ENCODE measurements at places on chromosomes 3 and 15.

DNA sequence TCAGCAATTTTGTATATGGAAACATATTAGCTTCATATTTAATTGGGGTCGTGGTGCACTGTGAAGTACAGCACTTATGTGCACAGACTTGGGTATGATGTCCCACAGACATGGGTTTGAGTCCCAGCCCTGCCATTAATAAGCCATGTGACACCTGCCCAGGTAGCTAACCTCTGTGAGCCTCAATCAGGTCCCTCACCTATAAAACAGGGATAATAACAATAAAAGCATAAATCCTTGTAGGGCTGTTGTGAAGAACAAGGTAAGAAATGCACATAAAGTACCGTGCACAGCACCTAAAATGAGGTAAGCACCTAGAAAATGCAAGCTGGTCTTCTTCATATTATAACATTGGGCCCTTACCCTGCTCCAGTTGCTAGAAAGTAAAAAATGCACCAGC is 173.5 kb upstream of the WNT5A start:
- no peak for DNase-seq

DNA sequence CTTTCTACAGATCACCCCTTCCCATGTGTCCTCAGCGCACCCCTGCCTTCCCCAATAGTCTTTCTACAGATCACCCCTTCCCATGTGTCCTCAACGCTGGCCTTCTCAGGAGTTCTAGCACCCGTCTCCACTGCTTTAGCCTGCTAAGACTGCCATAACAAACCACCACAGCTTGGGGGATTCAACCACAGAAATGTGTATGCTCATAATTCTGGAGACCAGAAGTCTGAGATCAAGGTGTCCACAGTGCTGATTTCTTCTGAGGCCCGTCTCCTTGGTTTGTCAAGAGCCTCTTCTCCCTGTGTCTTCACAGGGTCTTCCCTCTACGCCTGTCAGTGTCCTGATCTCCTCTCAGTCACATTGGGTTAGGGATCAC is 68.1 kb upstream of the CGNL1 start:
- DNase-seq: no peak

- DNase-seq: no peak
Observed at GRCh38 chr15:63089260-63090043, 32.2 kb upstream of the LACTB start.

- DNase-seq: no peak
Observed at GRCh38 chr3:146921693-146922092, 316.5 kb upstream of the PLSCR5 start.

GRCh38 chr3:120013481-120013880 is 80.8 kb downstream of the GSK3B start:
- no peak for DNase-seq

DNA sequence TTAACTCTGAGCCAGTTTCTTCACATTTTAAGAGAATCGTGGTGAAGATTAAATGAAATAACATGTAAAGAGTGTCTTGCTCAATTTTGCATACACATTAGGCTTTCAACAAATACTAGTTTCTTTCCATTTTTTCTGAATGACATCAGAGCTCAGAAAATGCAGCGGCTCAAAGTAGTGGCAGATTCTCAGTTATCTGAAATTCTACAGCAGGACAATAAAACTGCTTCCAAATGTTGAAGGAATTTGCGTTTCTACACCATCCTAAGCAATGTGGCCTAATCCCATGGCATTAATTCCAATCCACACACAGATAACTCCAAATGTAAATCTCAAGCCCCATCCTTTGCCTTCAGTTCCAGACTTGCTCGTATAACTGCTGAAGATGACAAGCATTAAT is 115.8 kb downstream of the PLCH1 start:
- no peak for DNase-seq

DNA sequence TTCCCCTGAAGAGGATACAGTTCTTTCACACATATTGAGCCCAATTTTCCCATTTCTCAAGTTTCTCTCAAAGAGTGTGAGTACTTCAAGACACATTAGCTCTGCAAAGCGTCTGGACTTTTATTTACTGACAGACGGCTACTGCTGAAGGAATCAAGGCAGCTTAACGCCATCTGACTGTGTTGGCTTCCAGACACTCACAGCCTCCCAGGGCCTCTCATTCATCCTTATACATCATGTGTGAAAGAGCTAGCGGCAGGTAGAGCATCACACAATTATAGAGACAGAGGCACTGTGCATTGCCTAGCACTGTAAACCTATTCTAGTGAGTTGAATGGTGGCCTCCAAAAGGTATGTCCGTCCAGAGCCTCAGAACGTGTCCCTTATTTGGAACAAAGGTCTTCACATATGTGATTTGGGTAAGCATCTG is 284.1 kb upstream of the STT3B start:
- no peak for DNase-seq

GRCh38 chr15:83327041-83327440 is 42.6 kb upstream of the BNC1 start:
- no peak for DNase-seq

DNA sequence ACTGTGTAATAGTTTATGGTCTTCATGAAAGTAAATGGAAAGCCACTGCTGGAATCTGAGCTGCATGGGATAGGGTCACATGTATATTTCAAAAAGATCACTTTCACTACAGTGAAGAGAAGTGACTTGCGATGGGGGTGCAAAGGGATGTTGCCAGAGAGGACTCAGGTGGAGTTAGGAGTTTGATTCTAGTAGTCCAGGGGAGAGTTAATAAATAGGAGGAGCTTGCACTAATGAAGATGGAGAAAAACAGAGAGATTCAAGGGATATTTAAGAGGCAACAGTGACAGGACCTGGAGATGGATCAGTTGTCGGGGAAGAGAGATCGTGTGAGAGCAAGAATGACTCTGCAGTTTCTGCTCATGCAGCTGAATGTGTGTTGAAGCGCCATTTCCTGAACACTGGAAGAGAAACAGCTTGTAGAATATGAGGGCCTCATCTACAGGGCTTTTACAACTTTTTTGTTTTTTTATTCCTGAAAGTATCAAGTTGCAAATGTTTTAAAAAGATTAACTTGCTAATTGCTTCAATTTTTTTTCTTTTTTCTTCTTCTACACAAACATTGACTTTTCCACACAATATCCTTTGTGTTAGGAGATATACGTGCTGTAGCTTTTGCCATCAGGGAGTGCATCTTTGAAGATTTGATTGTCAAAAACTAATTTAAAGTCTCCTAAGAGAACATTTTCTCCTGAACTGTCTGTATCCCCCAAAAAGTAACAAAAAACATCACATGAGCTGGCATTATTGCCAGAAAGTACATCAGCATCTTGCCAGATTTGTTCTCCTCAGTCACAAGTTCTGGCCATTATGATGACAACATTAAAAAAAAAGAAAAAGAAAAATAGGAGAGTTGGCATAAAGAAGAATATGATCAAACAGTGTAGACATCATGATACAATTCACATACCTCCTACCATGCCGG is 37.5 kb downstream of the SETMAR start:
- DNase-seq: no peak

GRCh38 chr3:160473221-160473620 is 23.6 kb upstream of the TRIM59 start:
- DNase-seq: no peak

DNA sequence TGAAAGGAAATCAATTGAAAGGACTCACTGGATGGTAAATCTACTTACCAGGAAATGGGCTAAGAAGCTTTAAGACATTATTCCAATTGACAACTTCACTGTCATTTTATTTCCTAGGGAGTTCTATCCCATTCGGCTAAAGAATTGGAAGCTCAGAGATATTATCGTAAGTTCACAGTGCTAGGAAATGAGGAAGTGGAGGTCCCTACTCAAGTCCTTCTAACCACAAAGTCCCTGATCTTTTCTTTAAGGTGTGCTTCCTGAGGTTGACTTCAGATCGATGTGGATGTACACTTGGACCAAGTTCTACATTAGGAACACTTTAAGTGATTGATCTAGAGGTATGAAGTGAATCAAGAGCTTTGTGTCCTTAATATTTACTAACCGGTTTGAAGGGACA is 63.6 kb downstream of the MDFIC2 start:
- no peak for DNase-seq

- no peak for DNase-seq
Observed at GRCh38 chr15:52856286-52856685, 66.2 kb upstream of the ONECUT1 start.

GRCh38 chr15:74540161-74540760 is 759 bp upstream of the ARID3B start:
- no peak for DNase-seq

DNA sequence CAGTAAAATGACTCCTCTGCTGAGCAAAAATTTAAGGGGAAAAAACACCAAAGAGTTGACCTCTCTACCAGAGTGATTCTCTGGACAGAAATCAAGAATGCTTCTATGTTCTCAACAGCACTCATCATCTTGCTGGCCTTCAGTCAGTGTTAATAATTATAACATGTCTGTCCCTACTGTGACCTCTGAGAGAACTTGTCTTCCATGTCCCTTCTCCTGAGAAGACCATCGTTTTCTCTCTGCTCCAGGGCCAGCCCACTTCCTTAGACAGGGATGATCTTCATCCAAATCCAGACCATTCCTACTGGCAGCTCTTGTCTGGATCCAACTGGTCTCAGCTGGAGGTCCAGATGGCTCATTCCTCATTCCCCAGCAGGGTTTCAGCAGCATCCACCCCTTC is 139.0 kb upstream of the NECTIN3 start:
- no peak for DNase-seq

DNA sequence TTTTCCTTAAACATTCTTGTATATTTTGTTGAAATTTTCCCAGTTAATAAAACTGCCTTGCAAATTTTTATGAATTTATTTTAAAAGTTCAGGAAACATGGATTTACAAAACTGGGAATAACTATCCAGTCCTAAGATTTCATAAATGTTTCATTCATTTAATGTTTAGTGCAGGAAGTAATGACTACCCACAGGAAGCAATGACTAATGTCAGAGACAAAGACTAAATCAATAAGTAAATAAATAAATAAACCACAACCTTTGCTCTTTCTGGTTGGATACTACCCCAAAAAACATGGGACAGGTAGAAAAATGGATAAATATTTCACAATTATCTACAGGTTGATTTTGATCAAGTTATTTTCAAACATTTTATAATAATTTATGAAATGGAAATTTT is 48.8 kb upstream of the TMCO5A start:
- DNase-seq: no peak

DNA sequence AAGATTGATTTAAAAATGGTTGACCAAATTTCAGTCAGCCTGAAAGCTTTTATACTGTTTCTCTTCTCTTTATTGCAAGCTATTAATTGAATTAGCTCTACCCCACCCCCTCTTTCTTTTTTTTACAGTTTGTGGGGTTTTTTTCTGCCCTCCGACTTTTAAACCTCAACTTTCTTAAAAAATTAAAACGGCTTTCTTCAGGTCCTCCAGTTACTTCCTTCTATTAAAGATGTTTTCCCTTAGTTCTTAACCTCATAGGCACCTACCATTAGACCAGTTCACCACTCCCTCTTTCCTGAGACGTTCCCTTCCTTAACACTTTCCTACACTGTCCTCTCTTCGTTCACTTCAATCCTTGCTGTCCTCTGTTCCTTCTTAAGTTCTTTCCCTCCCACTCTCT is 52.4 kb downstream of the ATP8B4 start:
- no peak for DNase-seq

- no peak for DNase-seq
Observed at GRCh38 chr3:97937205-97937604, 35.0 kb downstream of the RIOX2 start.

DNA sequence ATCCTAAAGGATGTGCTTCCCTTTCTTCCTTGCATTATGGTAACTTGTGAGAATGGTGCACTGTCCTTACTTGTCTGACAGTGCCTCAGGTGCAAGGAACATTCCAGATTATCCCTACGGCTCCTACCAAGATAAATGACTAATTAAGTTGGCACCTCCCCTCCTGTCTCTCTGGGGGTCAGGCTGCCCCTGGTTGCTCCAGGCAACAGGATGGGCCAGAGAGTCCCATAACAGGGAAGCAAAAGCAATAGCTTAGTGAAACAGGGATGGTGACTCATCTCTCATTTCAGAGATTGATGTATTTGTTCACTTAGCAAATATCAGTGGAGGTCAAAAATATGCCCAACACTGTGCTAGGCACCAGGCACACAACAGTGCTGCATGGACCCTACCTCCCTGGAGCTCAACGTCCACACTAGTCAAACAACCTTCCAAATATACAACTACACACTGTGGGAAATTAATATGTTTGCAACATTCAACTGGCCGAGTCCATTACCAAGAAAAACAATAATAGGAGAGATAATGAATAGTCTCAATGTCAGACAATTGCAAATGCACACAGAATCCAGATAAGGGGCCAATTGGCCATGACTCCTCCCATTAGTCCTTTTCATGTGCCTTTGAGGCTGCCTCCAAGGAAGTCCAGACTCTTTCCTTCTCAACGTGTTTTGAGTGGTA is 249.0 kb downstream of the TLE3 start:
- DNase-seq: no peak

DNA sequence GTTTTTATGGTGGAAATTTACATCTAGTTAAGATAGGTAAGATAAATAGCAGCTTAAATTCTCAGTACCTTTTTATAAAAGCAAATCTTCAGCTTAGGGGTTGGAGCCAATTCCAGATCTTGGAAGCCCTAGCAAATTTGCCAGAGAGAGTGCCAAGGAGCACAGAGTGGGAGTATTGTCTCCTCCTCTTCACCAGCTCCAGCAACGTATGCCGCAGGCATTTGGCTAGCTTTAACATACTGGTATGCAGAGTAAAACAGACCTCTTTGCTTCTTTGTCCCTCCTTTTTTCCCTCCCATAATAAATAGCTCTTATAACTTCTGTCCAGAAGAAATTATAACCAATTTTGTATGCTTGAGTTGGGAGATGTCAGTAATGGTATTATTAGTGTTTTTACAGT is 140.4 kb downstream of the DIPK2A start:
- DNase-seq: no peak

GRCh38 chr15:95972041-95972553 is 358.4 kb upstream of the NR2F2 start:
- no peak for DNase-seq

DNA sequence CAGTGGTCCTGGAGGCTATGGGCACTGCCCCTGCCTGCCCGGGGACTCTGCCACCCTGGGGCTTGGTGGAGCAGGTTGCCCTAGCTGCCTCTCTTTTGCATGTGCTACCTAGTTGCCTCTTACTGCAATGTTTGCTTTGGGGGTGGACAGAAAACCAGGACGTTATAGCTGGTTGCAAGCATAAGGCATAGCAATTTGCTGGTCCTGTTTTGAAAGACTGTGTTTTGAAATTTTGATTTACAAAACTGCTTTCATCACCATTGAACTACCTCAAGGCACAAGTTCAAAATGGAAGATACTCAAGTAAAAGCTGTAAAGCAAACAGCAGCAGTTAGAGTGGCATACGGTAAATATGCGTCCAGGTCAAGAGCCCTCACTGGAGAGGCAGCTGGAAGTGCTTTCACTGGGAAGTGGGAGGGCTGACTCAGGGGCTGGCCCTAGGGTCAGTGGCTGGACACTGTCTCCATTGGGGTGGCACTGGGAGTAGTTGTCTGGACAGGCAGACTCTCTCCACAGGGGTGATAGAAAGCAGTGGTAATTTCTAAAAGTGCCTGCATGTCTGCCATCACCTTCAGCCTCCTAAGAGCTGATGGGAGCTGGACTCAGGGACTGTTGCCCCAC is 138.1 kb downstream of the CHDH start:
- no peak for DNase-seq

DNA sequence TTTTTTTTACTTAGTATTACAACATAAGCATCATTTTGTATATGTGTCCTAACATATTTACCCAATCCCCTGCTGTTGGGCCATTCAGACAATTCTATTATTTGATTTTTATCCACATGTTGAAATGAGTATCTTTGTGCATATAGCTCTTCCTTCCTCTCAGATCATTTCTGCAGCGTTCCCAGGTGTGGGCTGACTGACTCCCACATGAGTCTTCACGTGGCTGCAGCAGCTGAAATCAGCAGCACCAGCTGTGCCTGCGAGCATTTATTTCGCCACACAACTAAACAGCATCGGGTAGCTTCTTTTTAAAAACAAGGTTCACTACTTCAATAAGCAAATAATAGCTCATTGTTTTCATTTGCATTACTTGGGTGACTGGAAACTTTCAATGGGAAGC is 44.5 kb upstream of the PDE8A start:
- no peak for DNase-seq
